Left lung (tissue), 14 donors: ENCODE measurements at places on chromosomes 1 and 21. TPM values are rescaled to one million over a fixed set of nuclear protein-coding genes. Genes with fewer than 3 reads are reported as not detected.

The LCE3A gene
- not detected for total RNA-seq

DNA sequence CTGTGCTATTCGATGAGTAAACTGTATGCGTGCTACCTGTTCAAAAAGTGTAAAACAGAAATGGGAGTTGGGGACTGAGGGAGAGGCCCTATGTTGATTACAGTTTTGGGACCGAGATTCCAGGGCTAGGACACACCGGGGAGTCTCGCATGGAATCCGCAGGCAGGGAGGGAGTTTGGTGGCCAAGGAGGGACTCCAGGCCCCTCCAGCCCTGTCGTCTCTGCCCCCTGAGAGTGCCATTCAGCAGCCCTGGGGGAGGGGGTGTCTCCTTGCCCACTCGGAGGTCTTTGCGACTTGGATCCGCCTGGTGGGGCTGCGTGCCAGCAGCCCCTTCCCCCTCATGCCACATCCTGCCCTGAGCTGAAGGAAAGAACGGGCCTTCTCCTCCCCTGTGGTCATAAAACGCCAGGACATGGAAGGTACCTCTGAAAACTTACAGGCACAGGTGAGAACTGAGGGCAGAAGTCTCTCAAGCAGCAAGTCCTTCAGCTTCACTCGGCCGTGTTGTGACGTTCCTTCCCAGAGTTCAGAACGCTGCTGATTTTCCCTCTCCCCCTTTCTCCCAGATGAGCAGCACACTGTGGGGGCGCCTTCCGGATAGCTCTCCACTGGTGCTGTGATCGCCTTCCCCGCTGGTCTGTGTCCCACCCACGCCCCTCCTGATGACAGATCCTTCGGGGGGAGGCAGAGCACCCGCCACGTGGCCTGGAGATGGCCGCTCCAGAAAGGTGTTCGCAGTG, 141.4 kb downstream of the PEX14 start:
- DNase-seq = no peak

DNA sequence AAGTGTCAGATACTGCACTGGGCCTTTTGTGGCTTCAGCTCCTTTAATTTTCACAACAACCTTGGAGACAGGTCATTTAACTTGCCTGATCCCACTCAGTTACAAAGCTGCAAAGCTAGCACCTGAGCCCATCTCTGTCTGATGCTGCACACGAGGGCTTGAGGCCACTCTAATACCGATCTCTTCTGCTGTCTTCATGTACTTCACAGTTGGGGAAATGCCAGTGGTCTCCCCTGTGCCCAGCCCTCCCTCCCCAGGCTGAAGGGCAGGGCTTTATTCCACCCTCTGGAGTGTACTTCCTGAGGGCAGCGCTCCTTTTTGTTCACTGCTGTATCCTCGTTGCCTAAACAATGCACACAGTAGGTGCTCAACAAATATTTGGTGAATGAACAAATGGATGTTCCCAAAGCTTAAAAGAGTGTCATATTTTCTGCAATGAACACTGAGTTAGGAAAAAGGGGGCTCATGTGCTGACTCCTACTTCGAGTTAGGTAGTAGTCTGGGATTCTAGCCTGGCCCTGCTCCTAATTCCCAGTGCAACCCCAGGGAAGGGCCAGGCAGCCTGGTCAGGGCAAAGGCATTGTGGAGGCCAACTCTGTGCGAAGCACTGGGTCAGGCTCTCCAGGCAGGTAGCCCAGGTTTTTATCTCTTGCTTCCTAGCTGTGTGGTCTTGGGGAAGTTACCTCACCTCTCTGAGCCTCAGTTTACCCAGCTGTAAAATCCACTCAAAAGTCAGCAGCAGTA, 1.1 kb downstream of the TMCO4 start:
- DNase-seq = no peak

DNA sequence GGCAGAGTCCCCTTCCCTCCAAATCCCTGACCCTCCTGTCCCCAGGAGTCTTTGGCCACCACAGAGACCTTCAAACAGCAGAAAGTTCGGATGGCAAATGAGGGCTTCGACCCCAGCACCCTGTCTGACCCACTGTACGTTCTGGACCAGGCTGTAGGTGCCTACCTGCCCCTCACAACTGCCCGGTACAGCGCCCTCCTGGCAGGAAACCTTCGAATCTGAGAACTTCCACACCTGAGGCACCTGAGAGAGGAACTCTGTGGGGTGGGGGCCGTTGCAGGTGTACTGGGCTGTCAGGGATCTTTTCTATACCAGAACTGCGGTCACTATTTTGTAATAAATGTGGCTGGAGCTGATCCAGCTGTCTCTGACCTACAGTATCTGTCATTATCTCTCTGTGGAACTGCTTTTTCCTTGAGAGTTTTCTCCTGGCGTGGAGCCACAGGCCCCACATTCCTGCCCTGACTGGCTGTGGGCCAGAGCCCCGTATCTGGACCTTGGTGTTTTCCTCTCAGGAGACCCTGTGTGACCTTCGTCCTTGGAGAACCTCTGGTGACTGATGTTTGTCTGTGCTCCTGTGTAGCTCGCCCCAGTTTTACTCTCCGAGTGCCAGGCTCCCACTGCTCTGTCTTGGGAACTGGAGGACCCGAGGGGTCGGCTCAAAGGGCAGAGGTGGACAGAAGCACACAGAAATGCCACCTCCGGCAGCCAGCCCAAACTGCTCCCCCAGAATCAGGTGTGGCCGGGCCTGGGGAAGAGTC, 4.8 kb downstream of the SLC27A3 start:
- DNase-seq = no peak

The FAM151A gene
- total RNA-seq = not detected

DNA sequence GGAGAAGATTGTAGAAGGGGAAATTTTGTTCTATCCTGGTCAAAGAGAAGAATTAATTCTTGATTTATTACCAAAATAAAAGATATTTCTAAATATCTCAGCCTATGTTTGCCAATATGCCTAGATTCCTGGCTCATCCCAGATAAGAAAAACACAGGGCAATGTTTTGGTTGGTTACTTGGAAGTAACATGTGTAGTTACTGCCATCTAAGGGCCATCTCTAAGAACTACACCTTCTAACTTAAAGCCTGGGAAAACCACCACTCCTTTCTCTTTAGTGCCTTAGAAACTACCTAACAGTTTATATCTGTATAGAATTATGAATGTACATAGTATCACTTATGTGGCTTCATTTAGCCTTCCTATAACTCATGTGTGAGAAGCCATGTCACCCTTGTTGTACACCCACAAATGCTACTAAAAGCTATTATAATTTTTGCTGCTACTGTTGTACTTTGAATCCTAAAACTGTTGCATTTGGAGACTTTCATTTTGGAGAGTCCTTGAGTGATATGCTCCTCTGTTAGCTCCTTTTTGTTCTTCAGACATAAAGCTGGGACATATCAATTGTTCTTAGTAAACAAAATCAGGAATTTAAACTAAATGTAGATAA, 4.5 kb downstream of the AIM2 start:
- DNase-seq = no peak

The NGF gene
- total RNA-seq = 1.0 TPM

The PIK3C2B gene
- 26.5 TPM for total RNA-seq

DNA sequence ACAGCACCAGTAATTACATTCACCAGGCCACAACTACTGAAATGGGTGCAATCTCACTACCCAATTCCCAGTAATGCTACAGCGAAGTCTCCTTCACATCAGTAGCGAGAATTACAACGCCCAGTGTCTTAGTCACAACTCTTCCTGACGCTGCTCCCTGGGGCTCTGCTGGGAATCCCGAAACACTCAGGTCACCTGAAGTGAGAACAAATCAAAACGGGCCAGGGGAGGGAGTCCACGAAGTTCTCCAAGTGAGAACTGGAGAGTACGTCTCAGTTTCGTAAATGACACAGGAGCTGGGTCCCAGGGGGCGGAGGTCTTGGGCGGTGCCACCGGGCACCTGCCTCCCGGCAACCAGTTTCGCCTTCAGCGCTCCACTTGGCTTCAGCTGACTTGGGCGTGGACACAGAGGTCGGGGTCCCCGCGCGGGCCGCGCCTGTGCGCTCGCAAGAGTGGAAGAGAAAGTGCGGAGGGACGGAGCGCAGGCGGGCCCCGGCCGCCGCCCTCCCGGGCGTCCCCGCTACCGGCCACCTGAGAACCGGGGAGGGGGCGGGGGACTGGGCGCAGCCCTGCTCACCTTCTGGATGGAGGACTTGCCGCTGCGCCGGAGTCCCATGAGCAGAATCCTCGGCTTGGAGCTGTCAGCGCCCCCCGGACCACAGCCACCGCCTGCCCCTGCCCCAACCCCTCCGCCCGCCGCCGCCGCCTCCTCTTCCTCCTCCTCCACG, 575 bp downstream of the RRAGC start:
- DNase-seq = peak; percentile 76

The GPX7 gene
- 22.4 TPM for total RNA-seq

The KCNJ9 gene
- not detected for total RNA-seq

DNA sequence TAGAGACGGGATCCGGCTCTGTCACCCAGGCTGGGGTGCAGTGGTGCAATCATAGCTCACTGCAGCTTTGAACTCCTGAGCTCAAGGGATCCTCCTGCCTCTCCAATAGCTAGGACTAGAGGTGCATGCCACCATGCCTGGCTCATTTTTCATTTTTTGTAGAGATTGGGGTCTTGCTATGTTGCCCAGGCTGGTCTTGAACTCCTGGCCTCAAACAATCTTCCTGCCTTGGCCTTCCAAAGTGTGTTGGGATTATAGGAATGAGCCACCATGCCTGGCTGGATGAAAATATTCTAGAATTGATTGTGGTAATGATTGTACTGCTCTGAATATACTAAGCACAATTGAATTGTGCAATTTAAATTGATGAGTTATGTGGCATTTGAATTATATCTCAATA, 21.9 kb downstream of the ZMYM4 start:
- DNase-seq = no peak

GRCh38 chr1:30036229-30036547, 687.2 kb downstream of the MATN1 start:
- DNase-seq = no peak

The KNCN gene
- total RNA-seq = not detected

- DNase-seq = no peak
Measured at GRCh38 chr1:243568793-243569192, 281.2 kb downstream of the AKT3 start.

The MAP3K7CL gene
- 5.0 TPM for total RNA-seq

The TATDN3 gene
- total RNA-seq = 10.4 TPM

The PAQR6 gene
- total RNA-seq = 2.0 TPM

The FAM72B gene
- 1.4 TPM for total RNA-seq
